ENCODE measurements at places on chromosomes 2 and 18. TPM values are rescaled to one million over a fixed set of nuclear protein-coding genes. Genes with fewer than 3 reads are reported as not detected.

- no peaks in the 10 kb centered on the region for H3K4me1 ChIP-seq
- H3K27me3 ChIP-seq = no peaks in the 10 kb centered on the region
- peak; percentile 49 for DNase-seq
- no peak overlapping the region for H3K4me3 ChIP-seq
- no peak overlapping the region for H3K27ac ChIP-seq
These were observed 271.3 kb downstream of the LRATD1 start for GRCh38 chr2:14903709-14904374.

DNA sequence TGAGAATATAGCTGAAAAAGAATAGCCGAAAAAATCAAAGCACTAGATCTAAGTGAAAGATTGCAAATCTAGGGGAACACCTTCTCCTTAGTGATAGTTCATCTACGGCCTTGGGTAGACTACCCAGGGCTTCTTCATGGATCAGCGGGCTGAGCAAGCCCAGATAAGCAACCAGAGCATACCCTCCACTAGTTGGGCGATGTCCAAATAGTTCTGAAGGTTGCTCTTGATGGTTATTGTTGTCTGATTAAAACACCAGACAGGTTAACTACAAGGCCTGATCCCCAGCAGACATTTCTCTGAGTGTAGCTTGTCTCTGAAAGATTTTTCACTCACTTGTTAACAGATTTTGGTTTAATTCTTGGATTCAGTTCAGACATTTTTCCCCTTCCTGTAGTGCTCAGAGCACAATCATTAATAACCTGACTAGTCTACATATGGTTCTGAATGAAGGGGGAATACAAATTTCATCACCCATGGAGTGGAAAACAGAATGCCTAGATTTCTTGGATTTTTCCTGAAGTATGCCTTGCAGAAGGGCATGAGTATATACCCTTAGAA is 99.6 kb downstream of the BABAM2 start:
- H3K4me3 ChIP-seq = no peak overlapping the region
- no peaks in the 10 kb centered on the region for H3K27me3 ChIP-seq
- H3K36me3 ChIP-seq = no peaks in the 10 kb centered on the region

DNA sequence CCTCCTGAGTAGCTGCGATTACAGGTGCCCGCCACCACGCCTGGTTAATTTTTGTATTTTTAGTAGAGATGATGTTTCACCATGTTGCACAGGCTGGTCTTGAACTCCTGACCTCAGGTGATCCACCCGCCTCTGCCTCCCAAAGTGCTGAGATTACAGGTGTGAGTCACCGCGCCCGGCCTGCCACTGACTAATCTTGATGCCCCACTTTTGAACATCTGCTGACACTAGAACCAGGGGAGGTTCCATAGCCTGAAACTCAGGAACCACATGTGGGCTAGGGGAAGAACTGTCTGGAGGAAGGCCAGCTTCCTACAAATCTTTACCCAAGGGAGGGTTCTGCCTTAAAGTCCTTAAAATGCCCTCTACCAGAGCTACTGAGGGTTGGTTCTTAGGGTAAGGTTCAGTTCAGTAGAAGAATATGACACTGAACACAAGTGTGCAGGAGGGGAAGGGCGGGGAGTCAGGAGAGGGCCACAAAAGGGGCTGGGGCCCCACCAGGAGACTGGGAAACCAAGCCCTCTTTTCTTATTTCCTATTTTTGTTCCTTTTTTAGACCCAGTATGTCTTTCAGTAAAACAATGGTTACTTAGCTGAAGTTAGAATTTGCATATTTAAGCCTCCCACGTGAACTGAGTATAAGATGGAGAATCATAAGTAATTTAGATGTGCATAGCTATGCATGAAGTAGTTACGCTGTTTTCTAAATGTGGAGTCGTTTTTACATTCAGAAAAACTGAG is 6.3 kb upstream of the RAB31 start:
- H3K27me3 ChIP-seq = no peaks in the 10 kb centered on the region
- H3K4me1 ChIP-seq = no peaks in the 10 kb centered on the region
- no peak overlapping the region for H3K4me3 ChIP-seq
- H3K27ac ChIP-seq = no peak overlapping the region
- no peaks in the 10 kb centered on the region for H3K36me3 ChIP-seq

GRCh38 chr2:232492236-232492848 is 4.7 kb upstream of the ECEL1 start:
- no peaks in the 10 kb centered on the region for H3K4me1 ChIP-seq
- DNase-seq = peak; percentile 28
- no peak overlapping the region for H3K27ac ChIP-seq
- no peaks in the 10 kb centered on the region for H3K27me3 ChIP-seq
- no peak overlapping the region for H3K4me3 ChIP-seq

- H3K4me1 ChIP-seq = no peaks in the 10 kb centered on the region
- no peak overlapping the region for H3K4me3 ChIP-seq
- no peak overlapping the region for H3K27ac ChIP-seq
- H3K36me3 ChIP-seq = no peaks in the 10 kb centered on the region
These were observed 185.1 kb upstream of the SMAD7 start for GRCh38 chr18:49135877-49136276.

DNA sequence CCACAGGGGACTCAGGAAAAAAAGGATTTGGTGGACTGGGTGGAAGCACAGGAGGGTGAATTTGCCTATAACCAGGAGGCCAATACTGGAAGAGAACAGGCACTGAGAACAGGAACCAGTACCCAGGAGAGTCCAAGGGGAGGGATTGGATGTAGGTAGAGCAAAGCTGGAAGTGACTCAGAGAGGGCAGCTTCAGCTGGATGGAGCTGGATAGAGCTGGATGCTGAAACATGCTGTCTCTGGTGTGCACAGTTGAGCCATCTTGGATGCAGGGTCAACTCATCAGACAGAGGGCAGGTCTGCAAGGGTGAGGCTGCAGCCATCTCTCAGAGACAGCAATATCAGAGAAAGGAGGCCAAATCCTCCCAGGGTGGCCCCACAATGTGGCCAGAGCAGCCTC is 134.0 kb downstream of the GALNT14 start:
- no peak overlapping the region for H3K4me3 ChIP-seq
- H3K27ac ChIP-seq = no peak overlapping the region
- H3K4me1 ChIP-seq = no peaks in the 10 kb centered on the region
- DNase-seq = no peak

DNA sequence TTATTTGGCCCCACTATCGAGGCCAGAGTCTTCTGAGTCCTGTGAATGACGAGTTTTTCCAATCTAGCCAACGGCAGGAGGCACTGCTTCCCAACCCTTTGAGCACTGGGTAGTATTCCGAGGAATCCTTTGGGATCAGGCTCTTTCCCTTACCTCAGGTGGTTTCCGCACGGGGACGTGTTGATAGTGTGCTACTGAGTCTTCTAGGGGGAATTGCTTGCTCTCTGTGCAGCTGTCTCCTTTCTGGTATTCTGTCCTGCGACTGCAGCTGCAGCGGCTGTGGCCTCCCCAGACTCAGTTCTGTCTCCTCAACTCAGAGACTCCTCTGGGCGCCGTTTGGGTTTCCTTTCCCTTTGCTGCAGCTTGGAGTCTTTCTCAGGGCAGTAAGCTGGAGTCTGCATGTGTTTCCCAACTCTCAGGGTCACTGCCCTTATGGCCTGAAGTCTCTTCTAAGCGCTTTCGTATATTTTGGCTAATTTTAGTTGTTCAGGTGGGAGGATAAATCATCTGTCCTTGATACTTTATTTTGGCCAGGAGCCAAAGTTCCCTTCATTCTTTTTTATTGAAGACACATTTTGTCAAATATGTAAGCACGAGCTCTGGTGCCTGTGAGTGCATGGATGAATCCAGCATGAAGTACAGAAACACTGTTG is 118.4 kb downstream of the MAP4K4 start:
- H3K36me3 ChIP-seq = no peaks in the 10 kb centered on the region
- peaks cover 48% of the 10 kb centered on the region for H3K4me1 ChIP-seq
- no peaks in the 10 kb centered on the region for H3K27me3 ChIP-seq

GRCh38 chr2:28629910-28630309 is 121.7 kb upstream of the PPP1CB start:
- peaks cover 81% of the 10 kb centered on the region for H3K4me1 ChIP-seq
- H3K27ac ChIP-seq = peak overlapping the region; percentile 89
- no peak overlapping the region for H3K4me3 ChIP-seq

DNA sequence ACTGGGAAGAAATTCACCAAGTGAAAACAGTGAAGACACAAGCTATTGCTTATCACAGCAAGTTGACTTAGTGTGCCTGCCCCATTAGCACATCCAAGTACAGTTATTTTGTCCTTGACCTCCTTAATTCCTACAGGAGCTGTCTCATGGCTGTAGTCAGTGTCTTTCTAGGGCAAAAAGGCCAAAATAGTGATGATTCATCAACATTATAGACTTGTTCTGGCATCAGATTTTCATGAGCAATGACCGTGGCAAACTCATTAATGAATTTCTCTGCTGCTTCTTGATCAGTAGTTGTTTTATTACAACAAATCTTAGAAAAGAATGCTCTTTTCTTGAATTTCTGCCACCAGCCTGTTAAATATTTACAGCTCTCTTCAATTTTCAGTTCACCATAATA is 1169.3 kb upstream of the DDX18 start:
- no peaks in the 10 kb centered on the region for H3K27me3 ChIP-seq
- no peak overlapping the region for H3K27ac ChIP-seq
- no peak overlapping the region for H3K4me3 ChIP-seq
- no peak for DNase-seq

- no peaks in the 10 kb centered on the region for H3K27me3 ChIP-seq
- no peak overlapping the region for H3K4me3 ChIP-seq
- H3K4me1 ChIP-seq = no peaks in the 10 kb centered on the region
- no peaks in the 10 kb centered on the region for H3K36me3 ChIP-seq
- DNase-seq = no peak
These were observed 39.5 kb upstream of the NRP2 start for GRCh38 chr2:205642599-205643356.

DNA sequence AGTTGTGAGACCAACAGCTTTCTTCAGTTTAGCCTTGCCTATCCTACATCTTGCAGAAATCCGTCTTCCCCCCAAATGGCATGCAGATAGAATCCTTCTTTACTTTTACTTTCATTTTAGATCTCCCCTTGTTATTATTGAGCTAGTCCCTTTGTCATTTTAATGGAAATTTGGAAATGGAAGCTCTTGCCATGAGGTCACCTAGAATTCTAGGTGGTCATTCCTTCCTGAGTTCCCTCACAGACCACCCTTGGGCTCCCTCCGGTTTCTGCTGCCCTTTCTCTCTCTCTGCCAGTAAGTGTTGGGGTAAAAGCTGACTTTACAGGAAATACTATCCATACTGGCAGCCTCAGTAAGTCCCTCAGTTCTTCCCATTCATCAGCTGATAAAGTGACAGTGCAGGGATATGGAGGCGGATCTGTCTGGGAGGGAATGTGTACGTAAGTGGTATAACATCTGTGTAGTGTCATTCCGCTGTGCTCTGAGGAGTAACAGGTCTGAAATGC is 30.2 kb downstream of the ARHGAP25 start:
- DNase-seq = no peak
- H3K4me3 ChIP-seq = no peak overlapping the region
- H3K4me1 ChIP-seq = no peaks in the 10 kb centered on the region
- no peak overlapping the region for H3K27ac ChIP-seq
- no peaks in the 10 kb centered on the region for H3K36me3 ChIP-seq

DNA sequence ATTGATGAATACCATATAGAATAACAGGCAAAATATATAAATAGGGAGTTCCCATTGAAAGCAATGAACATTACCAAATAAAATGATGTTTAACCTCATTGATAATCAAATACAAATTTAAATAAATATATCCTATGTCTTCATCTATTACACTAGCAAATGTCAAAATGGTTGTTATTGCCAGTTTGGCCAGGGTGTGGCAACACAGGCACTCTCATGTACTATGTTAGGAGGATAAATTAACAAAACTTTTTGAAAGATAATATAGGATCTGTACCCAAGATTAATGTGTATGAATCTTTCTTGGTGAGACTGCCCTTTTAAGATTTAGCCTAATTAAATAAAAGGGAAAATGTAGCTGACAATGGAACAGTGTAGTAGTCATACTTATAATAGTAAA is 659.3 kb downstream of the ERBB4 start:
- H3K4me3 ChIP-seq = no peak overlapping the region
- no peak overlapping the region for H3K27ac ChIP-seq
- no peak for DNase-seq

- H3K27ac ChIP-seq = no peak overlapping the region
- no peaks in the 10 kb centered on the region for H3K36me3 ChIP-seq
- no peaks in the 10 kb centered on the region for H3K27me3 ChIP-seq
- H3K4me3 ChIP-seq = no peak overlapping the region
- DNase-seq = no peak
These were observed 140.3 kb upstream of the DLX2 start for GRCh38 chr2:172242961-172243360.

- DNase-seq = no peak
- H3K27ac ChIP-seq = no peak overlapping the region
- H3K4me1 ChIP-seq = no peaks in the 10 kb centered on the region
- H3K36me3 ChIP-seq = no peaks in the 10 kb centered on the region
- no peak overlapping the region for H3K4me3 ChIP-seq
These were observed 312.9 kb downstream of the NCKAP5 start for GRCh38 chr2:133255360-133255759.

GRCh38 chr18:32048507-32049091 is 30.0 kb downstream of the RNF125 start:
- peak overlapping the region; percentile 41 for H3K27ac ChIP-seq
- peak; percentile 53 for DNase-seq
- H3K4me1 ChIP-seq = no peaks in the 10 kb centered on the region
- H3K36me3 ChIP-seq = no peaks in the 10 kb centered on the region
- H3K27me3 ChIP-seq = no peaks in the 10 kb centered on the region

DNA sequence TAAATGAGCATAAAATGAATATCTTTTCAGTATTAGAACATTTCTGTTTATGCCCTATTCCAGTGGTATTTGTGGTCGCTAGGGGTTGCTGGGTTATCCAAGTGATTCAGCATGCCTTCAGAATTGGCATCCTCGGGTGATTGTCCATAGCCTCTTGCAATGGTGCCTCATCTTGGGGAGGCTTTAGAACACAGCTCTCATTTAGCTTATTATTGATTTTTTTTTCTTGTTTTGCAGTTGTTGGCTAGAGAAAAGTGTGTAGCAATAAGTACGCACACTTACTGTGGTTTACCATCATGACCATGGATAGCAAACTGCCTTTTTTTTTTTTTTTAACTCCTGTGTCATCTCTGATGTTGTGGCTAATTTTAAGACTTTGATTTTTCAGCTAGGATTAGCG is 33.6 kb downstream of the PLEKHA3 start:
- H3K36me3 ChIP-seq = peaks cover 45% of the 10 kb centered on the region
- H3K4me1 ChIP-seq = no peaks in the 10 kb centered on the region
- H3K4me3 ChIP-seq = no peak overlapping the region
- H3K27me3 ChIP-seq = no peaks in the 10 kb centered on the region
- no peak for DNase-seq

HNMT gene
- total RNA-seq = 5.4 TPM

HDAC4 gene
- 329 TPM for total RNA-seq

NPPC gene
- total RNA-seq = 1.1 TPM

SLC8A1 gene
- total RNA-seq = 2.9 TPM

IL36RN gene
- total RNA-seq = not detected

ARHGAP25 gene
- total RNA-seq = 2.6 TPM

Measured in psoas muscle (tissue), 8 donors.